ENCODE measurements at places on chromosomes 11 and 22. TPM values are rescaled to one million over a fixed set of nuclear protein-coding genes. Genes with fewer than 3 reads are reported as not detected.

Gene ZC3H12C
- total RNA-seq = 12.0 TPM

Gene SCN3B
- total RNA-seq = 1.9 TPM

Gene FADS1
- 56.7 TPM for total RNA-seq

Gene MCAM
- 188 TPM for total RNA-seq

Gene ANKK1
- total RNA-seq = 0.19 TPM

- no peaks in the 10 kb centered on the region for H3K27me3 ChIP-seq
- H3K36me3 ChIP-seq = peaks cover 19% of the 10 kb centered on the region
- peak; percentile 49 for DNase-seq
- peak overlapping the region; percentile 83 for H3K27ac ChIP-seq
- peaks cover 53% of the 10 kb centered on the region for H3K4me1 ChIP-seq
- no peak overlapping the region for H3K4me3 ChIP-seq
These were observed 41.9 kb downstream of the MED15 start for GRCh38 chr22:20549232-20549841.

- H3K36me3 ChIP-seq = no peaks in the 10 kb centered on the region
- H3K4me1 ChIP-seq = peaks cover 16% of the 10 kb centered on the region
- no peak overlapping the region for H3K27ac ChIP-seq
- no peak for DNase-seq
- peaks cover 29% of the 10 kb centered on the region for H3K27me3 ChIP-seq
These were observed 2.0 kb upstream of the PRDM11 start for GRCh38 chr11:45144126-45145082.

DNA sequence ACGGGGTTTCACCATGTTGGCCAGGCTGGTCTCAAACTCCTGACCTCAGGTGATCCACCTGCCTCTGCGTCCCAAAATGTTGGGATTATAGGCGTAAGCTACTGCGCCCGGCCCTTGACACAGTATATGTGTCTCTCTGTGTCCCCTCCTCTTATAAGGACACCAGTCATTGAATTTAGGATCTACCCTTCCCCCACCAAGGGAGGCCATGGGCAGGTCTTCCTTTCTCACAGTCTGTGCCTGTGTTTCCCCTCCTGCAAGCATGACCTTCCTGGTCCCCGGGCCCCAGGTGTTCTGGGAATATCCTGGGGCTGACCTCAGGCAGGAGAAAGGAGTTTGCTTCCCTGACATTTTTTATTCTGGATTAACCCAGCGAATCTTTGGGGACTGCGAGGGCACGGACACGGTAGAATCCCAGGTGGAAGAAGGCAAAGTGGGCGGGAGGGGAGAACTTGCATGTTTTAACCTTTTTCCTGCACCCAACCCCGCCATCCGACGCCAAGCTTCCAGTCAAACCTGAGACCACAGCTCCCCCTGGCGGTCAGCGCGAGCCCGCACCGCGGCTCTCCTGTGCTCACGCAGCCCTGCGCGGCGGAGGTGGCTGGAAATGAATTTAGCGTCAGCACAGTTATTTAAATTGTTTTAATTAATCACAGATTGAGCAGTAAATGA is 42.1 kb upstream of the ISX start:
- H3K4me1 ChIP-seq = no peaks in the 10 kb centered on the region
- no peak overlapping the region for H3K4me3 ChIP-seq
- no peak overlapping the region for H3K27ac ChIP-seq
- DNase-seq = no peak
- no peaks in the 10 kb centered on the region for H3K27me3 ChIP-seq

GRCh38 chr22:42676059-42676607 is 26.9 kb upstream of the CYB5R3 start:
- no peak overlapping the region for H3K4me3 ChIP-seq
- no peaks in the 10 kb centered on the region for H3K36me3 ChIP-seq
- DNase-seq = no peak
- no peaks in the 10 kb centered on the region for H3K27me3 ChIP-seq
- peaks cover 9% of the 10 kb centered on the region for H3K4me1 ChIP-seq
- H3K27ac ChIP-seq = no peak overlapping the region

- H3K4me3 ChIP-seq = no peak overlapping the region
- peaks cover 36% of the 10 kb centered on the region for H3K36me3 ChIP-seq
- H3K27ac ChIP-seq = no peak overlapping the region
- H3K27me3 ChIP-seq = no peaks in the 10 kb centered on the region
- H3K4me1 ChIP-seq = peaks cover 16% of the 10 kb centered on the region
These were observed 50.2 kb downstream of the PITPNB start for GRCh38 chr22:27868732-27869282.

GRCh38 chr11:129700701-129701100 is 114.9 kb upstream of the TMEM45B start:
- no peaks in the 10 kb centered on the region for H3K36me3 ChIP-seq
- no peak overlapping the region for H3K27ac ChIP-seq
- H3K27me3 ChIP-seq = peaks cover 10% of the 10 kb centered on the region
- H3K4me3 ChIP-seq = no peak overlapping the region
- H3K4me1 ChIP-seq = peaks cover 2% of the 10 kb centered on the region

- DNase-seq = peak; percentile 35
- no peak overlapping the region for H3K4me3 ChIP-seq
- H3K36me3 ChIP-seq = no peaks in the 10 kb centered on the region
- peaks cover 24% of the 10 kb centered on the region for H3K4me1 ChIP-seq
- H3K27ac ChIP-seq = peak overlapping the region; percentile 56
These were observed 220.3 kb upstream of the SESN3 start for GRCh38 chr11:95451261-95451660.
